ENCODE measurements at places on chromosomes 6 and 20.

DNA sequence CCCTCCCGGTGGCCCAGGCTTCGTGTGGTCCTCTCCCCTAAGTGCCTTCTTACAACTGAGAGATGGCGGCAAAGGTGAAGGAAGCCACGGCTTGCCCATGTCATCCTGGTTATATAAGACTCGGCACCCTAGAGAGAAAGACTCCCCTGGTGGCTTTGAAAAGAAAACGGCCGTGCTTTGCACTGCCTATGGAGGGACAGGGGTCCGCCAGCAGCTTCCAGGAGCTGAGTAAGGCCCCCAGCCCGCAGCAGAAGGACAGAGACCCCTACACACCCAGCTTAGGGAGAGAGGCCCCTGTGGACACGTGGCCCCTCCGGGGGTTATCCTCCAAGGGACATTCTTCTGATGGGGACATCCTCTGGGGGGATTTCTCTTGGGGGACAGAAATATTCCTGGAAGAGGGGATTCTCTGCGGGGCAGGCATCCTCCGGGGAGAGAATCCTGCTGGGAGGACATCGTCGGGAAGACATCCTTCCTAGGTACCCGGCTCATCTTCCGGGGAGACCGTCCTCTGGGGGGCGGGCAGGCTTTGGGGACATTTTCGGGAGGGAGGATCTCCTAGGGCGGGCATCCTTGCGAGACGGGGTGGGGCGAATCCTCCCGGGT lies 511 bp upstream of the OGFR start:
- DNase-seq, result no peak

- no peak for DNase-seq
Observed at GRCh38 chr6:12534069-12534853, 182.3 kb upstream of the PHACTR1 start.

GRCh38 chr6:114194362-114195026 lies 148.3 kb downstream of the HS3ST5 start:
- no peak for DNase-seq

GRCh38 chr6:52877168-52877567 lies 32.3 kb downstream of the GSTA3 start:
- no peak for DNase-seq

- DNase-seq, result no peak
Observed at GRCh38 chr6:125741336-125741735, 8.1 kb upstream of the HEY2 start.

DNA sequence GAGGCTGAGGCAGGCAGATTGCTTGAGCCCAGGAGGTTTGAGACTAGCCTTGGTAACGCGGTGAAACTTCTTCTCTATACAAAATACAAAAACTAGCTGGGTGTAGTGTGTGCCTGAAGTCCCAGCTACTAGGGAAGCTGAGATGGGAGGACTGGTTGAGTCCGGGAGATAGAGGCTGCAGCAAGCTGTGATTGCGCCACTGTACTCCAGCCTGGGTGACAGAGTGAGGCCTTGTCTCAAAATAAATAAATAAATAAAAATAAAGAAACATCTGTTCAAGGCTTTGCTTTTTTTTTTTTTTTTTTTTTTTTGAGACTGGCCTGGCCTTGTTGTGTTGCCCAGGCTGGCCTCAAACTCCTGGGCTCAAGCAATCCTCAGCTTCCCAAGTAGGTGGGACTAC lies 23.7 kb upstream of the SLC23A2 start:
- DNase-seq, result no peak

- peak; percentile 68 for DNase-seq
Observed at GRCh38 chr20:32206760-32207625, 550 bp downstream of the PLAGL2 start.

GRCh38 chr20:45154183-45154582 lies 20.5 kb upstream of the PI3 start:
- no peak for DNase-seq

DNA sequence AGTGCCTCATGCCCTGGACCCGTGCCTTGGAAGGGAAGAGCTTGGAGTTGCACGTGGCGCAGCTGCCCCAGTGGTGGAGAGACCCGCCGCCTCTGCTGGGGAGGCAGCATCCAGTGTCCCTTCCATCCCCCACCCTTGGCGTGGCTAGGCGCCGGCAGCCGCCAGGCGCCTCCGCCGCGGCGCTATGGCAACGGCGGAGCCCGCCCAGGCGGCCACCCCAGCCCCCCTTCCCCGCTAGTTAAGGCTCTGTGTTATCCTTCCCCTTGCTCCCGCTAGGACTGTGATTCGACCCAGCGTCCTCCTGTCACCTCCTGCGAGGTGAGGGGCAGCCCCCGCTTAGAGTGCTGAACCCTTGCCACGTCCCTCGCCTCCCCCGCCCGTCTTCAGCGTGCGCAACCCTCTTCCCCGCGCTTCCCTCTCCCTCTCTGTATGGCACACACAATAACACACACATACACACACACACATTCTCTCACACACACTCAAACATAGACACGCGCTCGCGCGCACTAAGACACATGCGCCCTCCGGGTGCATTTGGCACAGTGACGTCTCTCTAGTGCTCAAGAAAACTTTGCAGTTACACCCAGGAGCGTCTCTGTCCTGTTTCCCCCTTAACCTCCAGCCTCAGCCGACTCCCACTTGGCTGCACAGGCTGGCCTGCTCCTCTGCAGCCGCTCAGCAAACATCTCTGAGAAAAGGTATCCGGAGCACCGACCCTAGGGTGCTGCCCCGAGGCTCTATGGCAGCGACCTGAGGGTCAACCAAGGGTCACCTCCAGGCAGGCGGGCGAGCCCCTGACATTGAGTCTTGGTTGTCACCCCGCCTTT lies 8.5 kb downstream of the GRIK2 start:
- no peak for DNase-seq

Measured in activated CD8-positive, alpha-beta memory T cell treated with anti-CD3 and anti-CD28 coated beads, Interleukin-2, amount 50 U/mL, for 48 hours (primary cell).